Breast epithelium (tissue), 4 donors: ENCODE measurements at places on chromosomes 13 and 19.

GRCh38 chr13:34747507-34747906 lies 194.6 kb upstream of the NBEA start:
- no peak for DNase-seq
- no peaks in the 10 kb centered on the region for H3K36me3 ChIP-seq
- H3K4me3 ChIP-seq, result no peak overlapping the region
- H3K27me3 ChIP-seq, result no peaks in the 10 kb centered on the region

- DNase-seq, result no peak
- H3K36me3 ChIP-seq, result no peaks in the 10 kb centered on the region
- H3K27me3 ChIP-seq, result no peaks in the 10 kb centered on the region
- H3K27ac ChIP-seq, result no peak overlapping the region
- H3K4me3 ChIP-seq, result no peak overlapping the region
Observed at GRCh38 chr13:51325837-51326236, 13.7 kb upstream of the SERPINE3 start.

DNA sequence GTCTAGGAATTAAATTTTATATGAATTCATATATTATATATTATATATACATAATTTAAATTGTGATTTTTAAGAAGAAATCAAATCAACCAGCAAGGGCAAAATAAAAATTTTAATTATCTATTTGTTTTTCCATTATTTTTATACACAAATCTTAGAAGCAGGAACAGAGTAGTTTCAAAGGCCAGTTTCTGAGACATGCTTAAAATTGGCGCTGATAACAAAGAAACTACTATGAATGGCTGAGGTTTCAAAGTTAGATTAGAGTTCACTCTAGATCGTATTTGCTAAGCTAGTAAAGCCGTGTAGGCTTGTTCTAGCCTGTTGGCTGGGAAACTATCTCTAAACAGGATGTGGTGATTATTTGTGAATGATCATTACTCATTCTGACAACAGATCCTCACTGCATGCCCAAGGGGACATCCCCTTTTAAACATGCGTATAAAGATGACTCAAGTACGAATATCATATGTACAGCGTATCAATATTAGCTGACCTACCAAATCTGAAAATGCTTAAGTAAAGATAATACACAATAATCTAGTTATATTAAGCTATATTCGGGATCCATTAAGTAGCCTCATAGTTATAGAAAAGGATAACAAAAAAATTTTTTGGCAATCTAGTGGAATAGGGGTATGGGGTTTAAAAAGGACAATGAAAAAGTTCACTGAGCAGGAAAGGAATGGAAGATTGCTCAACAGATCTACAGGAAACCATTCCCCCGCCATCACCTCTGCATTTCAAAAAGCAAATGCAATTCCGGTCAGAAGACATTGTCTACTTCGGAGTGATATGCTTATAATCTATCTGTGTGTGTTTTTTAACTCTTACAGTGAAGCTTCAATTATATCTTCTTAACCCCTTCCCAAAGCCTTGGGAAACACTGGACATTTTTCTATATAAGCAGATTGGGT lies 150.1 kb downstream of the SHISA2 start:
- H3K27ac ChIP-seq, result no peak overlapping the region
- H3K4me3 ChIP-seq, result no peak overlapping the region
- H3K4me1 ChIP-seq, result no peaks in the 10 kb centered on the region
- no peak for DNase-seq
- H3K36me3 ChIP-seq, result no peaks in the 10 kb centered on the region

GRCh38 chr19:47161876-47162489 lies 31.3 kb downstream of the SAE1 start:
- no peaks in the 10 kb centered on the region for H3K27me3 ChIP-seq
- no peak overlapping the region for H3K27ac ChIP-seq
- H3K4me1 ChIP-seq, result peaks cover 21% of the 10 kb centered on the region
- H3K36me3 ChIP-seq, result no peaks in the 10 kb centered on the region

DNA sequence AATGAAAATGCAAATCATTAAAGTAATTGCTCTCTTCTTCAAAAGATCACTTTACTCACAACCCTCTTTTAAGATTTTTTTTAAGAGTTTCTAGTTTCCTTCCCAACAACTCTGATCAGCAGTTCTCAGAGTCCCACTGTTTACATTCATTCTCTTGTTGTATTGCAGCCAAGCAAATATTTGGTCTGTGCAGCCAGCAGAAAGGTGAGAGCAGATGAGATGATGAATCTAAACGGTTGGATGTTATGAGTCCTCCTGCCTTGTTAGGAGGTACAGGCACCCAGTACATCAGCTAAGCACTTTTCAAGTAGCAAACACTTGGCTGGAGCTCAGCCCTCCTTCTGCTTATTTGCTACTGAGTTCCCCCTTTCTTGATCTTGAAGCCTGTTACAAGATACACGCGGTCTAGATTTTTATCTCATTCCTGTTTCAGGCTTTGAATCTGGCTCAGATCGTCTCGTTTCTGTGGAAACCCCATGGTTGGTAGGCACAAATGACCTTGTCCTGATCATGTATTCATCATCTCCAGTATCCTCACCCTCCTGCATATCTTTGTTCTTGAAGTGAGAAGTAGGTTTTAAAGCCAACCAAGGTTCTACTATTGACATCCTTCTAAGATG lies 300.7 kb downstream of the DCT start:
- H3K4me3 ChIP-seq, result no peak overlapping the region
- DNase-seq, result no peak
- H3K4me1 ChIP-seq, result no peaks in the 10 kb centered on the region
- H3K27me3 ChIP-seq, result no peaks in the 10 kb centered on the region
- no peak overlapping the region for H3K27ac ChIP-seq

DNA sequence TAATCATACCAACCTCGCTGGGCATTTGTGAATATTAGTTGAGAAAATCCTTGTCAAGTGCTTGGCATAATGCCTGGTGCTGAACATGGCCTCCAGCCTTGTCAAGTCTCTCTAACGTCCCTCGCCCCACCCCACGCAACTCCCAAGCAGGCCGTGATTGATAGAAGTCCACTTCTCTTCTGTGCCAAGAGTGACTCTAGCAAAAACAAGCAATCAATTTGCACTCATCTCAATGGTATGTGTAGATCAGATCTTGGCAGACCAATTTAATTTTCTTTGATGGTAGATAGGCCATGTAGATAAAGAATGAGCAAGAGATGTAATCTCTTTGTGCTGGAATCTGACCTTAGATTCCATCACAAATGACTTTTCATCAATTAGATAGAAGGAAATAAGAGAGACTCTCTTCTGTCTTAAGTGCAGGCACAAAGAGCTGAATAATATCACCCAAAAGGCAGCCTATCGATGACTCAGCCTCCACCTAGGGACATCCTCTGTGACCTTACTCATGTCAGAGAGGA lies 31.0 kb upstream of the KATNAL1 start:
- H3K27me3 ChIP-seq, result no peaks in the 10 kb centered on the region
- no peak overlapping the region for H3K27ac ChIP-seq
- DNase-seq, result no peak
- H3K4me1 ChIP-seq, result no peaks in the 10 kb centered on the region
- no peaks in the 10 kb centered on the region for H3K36me3 ChIP-seq
- H3K4me3 ChIP-seq, result no peak overlapping the region
